ENCODE measurements at places on chromosomes 7 and 10.

DNA sequence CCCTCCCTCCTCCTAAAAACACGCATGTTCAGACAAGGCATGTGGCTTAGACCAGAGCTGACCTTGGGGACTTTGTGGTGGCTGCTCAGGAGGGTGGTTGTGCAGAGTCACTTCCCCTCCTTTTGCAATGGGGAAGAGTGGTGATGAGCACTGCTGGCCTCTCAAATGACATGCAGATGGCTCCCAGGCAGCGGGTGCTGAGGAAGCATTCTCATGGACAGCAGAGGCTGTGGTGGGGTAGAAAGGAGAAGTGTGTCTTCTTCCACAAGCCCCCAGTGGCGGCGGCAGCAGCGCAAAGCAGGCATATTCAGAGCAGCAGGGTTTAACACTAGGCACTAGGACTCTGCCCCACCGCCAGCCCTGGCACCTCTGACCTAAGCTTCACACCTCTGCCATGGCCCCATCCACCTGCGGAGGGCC, 105.9 kb upstream of the ANLN start:
- DNase-seq: no peak

DNA sequence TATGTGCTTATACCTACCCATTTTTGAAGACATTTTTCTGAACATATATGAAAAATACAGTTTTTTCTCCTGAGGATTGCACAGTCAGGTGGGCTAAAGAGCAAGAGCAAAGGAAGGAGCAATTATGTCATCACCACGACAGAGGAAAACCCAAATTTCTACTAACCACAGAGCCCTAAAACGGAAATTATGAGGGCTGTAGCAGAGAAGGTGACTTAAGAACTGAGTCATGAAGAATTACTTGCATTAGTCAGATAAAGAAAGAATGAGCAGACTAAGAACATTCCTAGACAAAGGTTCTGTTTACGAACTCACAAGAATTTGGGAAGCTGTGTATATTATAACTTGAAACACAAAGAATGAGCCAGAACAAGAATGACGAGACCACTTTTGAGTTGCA, 974.4 kb downstream of the NXPH1 start:
- no peak for DNase-seq

DNA sequence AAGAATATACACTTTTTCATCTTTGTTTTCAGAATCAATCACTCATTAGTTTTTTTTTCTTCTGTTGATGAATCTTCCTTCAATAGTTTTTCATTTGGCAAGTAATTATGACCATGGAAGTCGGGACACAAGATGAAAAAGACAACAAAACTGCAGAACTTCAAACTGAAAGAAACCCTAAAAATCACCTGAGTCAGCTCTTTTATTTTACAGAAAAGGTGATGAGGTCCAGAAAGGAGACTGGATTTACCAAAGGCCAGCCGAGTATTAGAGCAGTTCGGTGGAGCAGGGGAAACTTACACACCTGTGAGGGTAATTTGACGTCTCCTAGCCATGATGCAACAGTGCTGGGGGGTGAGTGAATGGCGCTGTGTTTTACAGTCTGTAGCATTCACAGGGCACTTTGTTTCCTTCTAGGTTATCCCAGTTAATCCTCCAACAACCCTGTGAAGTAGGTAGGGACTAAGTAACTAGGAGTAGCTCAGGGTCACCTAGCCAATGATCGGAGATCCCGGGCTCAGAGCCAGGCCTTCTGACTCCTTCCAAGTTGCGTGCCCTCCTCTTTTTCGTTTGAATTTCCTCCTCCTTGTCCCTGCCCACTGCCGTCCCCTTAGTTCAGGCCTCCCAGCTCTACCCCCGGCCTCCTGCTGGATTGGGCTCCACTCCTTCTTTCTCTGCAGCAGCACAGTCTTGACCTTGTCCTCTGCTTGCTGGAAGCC, 14.0 kb downstream of the RBM20 start:
- DNase-seq: no peak

DNA sequence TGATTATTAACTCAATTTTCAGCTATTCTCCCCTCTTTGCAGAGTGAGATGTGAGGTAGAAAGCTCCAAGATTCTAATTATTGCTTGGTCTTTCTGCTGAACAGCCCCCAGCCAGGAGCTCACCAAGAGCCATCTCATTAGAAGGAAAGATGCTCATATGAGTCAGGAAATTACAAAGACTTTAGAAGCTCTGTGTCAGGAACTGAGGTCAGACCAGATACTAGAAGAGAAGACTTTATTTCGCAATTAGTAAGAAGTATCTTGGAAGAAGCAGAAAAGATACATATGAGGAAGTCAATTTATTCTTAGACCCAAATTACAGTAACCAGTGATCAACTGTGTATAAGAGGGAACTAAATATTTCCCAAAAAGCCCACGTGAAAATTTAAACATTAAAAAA, 626.9 kb downstream of the ZWINT start:
- DNase-seq: no peak

- no peak for DNase-seq
These were observed 263.5 kb downstream of the ADARB2 start for GRCh38 chr10:1473874-1474273.

GRCh38 chr7:3461923-3462322, 160.9 kb downstream of the SDK1 start:
- DNase-seq: no peak

- DNase-seq: no peak
These were observed 92.4 kb downstream of the GLI3 start for GRCh38 chr7:42144604-42145003.

DNA sequence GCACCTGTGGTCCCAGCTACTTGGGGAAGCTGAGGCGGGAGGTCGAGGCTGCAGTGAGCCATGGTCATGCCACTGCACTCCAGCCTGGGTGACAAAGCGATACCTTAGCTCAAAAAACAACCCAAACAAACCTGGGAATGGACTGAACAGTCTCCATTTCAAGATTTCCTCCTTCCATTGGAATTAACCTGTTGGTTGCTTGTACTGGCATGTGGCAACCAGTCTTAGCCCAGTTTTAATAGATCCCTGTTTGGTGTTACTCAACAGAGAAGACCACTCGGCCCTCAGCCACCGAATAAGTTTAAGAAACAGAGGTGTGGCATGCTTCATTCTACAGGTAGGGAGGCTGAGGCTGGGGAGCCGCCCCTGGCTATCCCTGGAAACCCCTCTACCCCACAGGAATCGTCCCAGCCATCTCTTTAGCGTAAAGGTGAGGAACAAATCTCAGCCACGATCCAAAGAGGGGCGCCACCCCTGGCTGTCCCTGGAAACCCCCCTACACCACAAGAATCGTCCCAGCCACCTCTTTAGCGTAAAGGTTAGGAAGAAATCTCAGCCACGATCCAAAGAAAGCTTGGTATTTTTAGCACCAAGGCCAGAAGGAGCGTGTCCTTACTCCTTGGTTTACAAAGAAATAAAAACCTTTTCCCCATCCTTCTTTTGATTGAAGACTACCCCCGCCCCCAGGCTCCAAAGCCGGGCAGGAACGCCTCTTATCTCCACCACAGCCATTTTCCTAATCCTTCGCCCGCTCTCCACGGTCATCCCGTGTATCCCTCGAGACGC, 861 bp upstream of the TSPAN14 start:
- DNase-seq: no peak

DNA sequence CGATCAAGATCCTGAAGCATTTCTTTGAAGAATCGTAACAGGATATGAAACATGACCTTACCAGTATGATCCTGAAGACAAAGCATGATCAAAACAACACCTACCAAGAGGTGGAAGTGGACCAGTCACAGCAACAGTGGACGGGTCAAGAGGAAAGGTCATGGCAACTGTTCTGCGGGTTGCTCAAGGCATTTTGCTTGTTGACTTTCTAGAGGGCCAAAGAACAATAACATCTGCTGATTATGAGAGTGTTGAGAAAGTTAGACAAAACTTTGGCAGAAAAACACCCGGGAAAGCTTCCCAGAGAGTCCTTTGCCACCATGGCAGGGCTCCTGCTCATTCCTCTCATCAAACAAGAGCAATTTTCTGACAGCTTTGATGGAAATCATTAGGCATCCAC, 65.6 kb upstream of the LRRC18 start:
- no peak for DNase-seq

GRCh38 chr10:28587970-28588290, 55.0 kb downstream of the WAC start:
- no peak for DNase-seq

DNA sequence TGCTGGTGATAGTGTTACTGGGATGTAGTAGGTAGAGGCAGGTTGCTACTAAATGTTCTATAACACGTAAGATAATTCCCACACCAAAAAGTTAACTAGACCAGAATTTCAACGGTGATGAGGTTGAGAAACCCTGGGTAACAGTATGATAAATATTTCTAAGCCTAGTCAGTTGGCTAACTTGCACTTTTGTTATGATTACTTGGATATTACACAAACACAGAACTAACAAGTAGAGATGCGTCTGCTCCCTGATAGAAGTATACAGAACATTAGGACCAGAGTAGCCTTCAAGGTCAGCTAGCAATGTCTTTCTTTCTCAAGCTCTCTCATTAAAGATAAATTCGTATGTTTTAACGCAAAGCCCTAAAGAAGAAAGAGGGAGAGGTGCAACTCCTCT, 86.2 kb upstream of the FZD8 start:
- DNase-seq: no peak

- no peak for DNase-seq
These were observed 207.8 kb downstream of the DIP2C start for GRCh38 chr10:481628-482027.

DNA sequence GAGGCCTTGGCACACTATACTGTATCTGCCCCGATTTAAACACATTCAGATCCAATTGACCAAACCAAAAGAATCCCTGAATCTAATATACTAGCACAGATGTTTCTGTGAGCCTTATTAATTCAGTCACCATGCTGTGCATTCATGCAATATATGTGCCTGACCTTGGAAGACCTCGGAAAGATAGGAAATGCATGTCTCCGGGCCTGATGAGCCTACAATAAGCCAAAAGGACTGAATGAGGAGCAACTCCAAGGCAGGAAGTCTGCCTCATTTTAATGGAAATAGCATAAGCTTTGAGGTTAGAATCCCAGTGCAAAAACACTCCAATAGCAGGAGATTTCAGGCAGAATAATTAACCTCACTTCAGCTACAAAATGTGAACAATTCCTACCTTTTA, 316.7 kb downstream of the LRRTM3 start:
- no peak for DNase-seq

DNA sequence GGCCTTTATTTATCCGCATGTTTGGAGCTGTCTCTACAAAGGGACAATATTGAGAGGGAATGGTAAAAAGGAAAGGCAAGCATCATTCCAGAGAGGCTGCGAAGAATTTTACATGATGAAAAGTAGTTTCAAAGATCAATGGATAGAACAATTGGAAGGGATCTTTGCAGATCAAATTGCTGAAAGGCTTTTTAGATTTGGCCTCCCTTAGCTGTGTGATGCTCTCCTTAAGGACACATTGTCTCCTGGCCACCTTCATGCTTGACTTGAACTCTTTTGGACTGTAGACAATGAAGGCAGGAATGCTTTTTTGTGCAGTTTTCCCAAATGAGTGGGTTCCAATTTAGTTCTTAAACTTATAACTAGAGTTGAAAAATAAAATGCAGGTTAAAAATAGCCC, 344.7 kb downstream of the ARL4A start:
- DNase-seq: no peak

GRCh38 chr10:71228875-71229675, 16.7 kb downstream of the UNC5B start:
- no peak for DNase-seq

DNA sequence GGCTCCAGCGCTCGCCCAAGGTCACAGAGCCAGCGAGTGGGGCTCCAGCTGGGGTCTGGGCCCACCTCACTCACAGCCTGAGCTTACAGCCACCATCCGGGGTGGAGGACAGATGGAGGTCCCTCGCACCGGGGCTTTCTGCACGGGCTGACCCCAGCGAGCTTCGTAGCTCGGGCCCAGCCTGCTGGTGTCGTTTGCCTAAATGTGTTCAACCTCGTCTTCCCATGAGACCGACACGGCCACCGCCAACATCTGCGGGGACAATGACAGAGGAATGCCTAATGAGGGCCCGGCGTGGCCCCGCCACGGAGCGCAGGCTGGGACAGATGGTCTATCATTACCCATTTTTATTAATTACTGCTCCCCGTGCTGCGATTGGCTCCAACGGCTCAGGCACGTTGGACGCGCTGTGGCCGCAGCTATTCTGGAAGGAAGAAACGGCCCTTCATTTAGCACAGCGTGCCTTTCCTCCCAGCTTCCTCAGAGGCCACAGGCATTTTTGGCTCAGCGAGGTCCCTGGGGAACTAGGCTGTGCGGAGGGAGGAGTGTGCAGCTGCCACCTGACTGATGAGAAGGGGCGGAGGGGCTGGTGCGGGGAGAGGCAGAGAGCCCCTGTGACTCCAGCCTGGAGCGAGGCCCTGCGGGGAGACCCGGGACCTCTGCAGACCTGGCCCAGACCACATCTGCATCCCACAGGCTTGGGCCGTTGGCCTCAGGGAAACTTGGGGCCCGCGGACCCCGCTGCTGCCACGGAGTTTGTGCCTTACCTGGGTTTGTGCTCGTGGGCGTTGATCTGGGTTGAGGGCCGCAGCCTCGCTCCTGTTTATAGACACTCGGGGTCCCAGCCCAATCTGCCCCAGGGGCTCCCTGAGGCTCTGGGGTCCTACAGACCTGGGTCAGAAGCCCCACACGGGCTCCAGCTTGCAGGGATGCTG, 22.9 kb upstream of the ELFN1 start:
- DNase-seq: no peak

- DNase-seq: no peak
These were observed 24.3 kb downstream of the SEM1 start for GRCh38 chr7:96685353-96685752.

- no peak for DNase-seq
These were observed 13.9 kb upstream of the AGR2 start for GRCh38 chr7:16818732-16819131.

DNA sequence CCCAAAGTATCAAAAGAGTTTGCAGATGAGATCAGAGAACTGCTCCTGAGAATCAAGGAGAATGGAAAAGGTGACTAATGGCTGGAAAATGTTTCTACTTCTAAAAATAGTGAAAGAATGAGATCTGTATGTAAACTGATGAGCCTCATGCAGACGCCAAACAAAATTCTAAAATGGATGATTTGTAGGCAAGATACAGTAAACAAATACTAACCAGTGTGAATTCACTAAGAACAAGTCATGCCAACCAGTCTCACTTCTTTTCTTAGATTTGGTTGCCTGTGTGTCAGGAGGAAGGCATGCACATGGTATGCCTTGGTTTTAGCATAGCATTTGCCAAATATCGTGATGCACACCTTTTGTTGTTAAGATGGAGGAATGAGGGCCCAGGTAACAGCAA, 94.9 kb upstream of the PIK3CG start:
- no peak for DNase-seq

DNA sequence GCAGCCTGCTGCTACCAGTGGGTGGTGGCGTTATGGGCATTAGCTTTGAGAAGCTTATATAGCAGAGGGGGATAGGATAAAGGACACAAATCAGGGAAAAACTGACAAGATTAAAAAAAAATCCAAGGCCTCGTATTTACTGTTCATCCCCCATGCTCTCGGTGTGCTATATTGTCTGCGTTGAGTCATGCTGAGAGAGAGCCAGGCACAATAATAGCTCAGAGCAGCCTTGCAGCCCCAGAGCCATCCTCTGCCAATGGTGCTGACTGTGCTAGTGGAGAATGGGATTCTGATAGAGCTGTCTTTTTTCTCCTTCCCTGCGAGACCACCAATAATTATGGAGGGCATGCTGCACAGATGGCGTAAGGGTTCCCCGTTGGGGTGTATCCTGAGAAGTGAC, 51.7 kb upstream of the FZD1 start:
- no peak for DNase-seq

GRCh38 chr7:1947586-1948217, 277.6 kb downstream of the ELFN1 start:
- DNase-seq: no peak
